ENCODE measurements at places on chromosomes 6 and 20.

DNA sequence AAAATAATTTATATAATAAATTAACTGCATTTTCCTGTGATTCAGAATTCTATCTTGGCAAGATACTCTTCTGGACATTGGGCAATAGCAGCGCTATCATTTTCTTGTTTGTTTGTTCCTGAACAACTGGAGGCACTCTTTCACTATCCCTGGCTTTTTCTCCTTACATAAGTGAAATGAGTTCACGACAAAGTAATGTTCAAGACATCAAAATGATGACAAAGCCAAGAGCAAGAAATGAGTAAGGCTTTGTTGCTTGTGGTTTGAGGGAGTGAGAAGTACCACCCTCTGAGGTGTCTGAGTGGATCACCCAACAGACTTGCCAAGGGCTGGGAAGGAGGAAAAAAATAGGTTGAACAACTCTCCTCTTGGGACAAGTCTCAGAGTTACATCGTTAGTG lies 466.6 kb upstream of the JAG1 start:
- DNase-seq: no peak

GRCh38 chr20:36644032-36644705 lies 1.8 kb downstream of the SLA2 start:
- DNase-seq: no peak

- DNase-seq: no peak
These were observed 207.6 kb downstream of the OGFRL1 start for GRCh38 chr6:71496018-71496721.

DNA sequence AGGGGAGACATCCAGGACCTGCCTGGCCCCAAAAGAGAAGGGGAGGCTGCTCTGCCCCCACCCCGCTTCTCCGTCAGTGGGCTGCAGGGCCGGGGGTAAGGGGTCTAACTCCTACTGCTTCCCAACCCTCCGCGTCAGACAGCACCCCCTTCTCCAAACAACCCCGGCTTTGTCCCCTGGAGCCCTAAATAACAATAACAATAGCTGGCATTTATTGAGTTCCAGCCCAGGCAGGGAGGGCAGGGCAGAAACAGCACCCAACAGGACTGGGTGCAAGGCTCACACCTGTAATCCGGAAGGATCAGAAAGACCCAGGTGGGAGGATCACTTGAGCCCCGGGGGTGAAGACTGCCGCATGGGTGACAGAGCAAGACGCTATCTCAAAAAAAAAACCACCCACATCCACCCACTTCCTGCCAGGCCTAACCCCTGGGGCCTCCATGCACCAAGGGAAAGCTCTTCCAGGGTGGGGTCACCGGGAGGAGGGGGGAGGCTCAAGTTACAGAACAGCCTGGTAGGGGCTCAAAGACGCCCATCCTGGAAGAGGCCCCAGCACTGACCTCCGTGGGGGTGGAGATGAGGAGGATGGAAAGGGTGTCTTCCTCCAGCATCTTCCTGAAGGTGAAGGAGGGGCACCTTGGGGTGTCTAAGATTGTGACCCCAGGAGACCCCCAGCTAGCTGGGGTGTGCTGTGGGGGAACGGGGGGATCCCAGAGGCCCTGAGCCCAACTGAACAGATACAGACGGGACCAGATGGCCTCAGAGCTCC lies 1.3 kb upstream of the FNDC11 start:
- no peak for DNase-seq

DNA sequence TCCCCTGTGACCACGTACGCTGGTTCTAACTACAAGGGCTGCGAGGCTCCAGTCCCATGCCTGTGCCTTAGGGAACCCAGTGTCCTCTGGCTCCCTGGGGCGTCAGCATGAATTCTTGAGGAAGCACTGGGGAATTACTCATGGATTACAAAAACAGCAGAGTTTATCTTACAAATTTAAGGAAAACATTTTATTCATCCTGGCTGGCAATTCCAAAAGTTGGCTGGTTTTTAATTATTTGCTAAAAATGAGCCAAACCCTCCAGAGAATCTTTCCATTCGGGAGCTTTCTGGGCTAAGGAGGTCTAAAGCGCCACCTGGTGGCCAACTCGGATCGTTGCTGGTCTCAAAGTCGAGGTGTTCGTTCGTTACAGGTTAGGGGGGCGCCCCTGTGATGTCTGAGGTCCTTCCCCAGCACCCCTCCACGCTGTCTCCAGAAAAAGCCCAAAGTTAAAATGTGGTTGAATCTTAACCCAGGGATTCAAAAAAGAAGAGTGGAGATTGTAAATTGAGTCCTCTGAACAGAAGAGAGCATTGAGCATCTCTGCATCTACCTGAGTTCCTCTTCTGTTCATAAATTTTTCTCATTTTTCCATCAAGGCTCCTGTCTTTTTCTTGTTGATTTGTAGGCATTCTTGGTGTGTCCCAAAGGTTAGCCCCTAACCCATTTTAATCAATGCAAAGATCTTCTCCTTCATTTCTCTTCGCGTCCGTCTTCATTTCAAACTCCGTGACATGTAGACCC lies 99.4 kb downstream of the BFSP1 start:
- DNase-seq: peak; percentile 45

DNA sequence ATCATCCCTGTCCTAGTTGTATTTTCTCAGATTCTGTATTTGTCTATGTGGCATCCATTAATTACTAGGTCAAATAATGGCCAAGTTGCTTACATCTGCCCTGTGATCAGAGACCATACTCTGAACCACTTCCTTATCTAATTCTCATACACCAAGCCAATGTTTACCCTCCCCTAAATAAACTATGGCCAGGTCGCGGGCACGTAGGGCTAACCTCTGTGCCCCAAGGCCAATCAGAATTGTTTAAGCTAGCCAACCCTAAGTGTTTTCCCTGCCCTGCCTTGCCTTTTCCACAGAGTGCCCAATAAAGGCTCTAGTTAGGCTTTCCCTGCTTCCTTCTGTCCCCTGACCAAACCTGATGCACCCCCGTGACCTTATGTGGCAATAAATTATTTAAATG lies 2.8 kb upstream of the CALHM4 start:
- no peak for DNase-seq

- no peak for DNase-seq
These were observed 18.2 kb downstream of the NOL7 start for GRCh38 chr6:13633343-13633742.

DNA sequence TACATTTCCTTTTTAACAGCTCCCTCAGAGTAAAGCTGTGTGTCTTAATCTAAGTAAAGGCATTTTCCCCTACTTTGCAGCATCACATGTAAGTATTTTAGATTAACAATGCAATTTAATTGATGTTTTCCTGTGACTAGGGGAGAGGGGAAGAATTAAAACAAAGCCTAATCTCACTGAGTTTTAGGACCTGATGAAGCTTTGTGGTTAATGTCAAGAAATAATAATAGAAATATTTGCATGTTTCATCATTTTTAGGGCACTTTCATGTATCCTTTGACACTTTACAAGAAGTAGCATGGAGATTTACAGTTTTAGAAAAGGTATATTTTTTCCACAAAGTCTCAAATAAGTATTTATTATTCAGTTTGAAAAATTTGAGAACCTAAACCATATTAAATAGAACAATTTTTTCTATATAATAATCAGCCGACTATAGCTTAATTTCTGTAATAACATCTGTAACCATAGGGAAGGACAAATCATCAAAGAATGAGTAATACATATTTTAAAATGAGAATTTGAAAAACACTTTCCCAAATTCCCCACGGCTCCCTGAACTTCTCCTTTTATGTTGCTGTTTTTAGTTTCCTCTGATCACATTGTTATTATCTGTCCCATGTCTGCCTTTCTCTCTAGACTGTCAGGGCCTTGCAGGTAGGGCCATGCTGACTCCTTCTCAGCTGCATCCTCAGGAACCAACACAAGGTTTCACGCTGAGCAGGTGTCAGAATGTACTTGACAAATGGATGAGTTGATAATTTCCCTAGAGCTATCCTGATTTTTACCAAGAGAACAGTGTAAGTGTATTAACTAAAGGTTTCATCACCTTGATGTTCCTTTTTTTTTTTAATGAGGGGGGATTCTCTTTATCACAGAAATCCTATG lies 338.1 kb downstream of the SYNE1 start:
- DNase-seq: peak; percentile 42

DNA sequence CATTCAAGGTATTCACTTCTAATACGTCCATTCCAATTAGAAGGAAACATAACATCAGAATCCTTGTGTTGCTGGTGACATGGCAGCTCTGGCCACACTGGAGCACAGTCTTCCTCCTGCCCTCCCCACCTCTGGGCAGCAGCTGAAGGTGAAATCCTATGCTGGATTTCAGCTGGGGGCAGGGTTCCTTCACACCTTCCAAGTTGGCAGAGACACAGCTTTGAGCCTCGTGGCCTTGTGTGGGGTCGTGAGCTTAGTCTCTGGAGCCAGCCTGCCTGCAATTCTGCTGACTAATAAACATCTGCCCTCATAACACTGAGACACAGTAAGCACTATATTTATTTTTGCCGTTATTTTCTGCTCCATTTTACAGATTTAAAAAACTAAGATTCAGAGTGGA lies 218.9 kb upstream of the RIN2 start:
- DNase-seq: no peak

DNA sequence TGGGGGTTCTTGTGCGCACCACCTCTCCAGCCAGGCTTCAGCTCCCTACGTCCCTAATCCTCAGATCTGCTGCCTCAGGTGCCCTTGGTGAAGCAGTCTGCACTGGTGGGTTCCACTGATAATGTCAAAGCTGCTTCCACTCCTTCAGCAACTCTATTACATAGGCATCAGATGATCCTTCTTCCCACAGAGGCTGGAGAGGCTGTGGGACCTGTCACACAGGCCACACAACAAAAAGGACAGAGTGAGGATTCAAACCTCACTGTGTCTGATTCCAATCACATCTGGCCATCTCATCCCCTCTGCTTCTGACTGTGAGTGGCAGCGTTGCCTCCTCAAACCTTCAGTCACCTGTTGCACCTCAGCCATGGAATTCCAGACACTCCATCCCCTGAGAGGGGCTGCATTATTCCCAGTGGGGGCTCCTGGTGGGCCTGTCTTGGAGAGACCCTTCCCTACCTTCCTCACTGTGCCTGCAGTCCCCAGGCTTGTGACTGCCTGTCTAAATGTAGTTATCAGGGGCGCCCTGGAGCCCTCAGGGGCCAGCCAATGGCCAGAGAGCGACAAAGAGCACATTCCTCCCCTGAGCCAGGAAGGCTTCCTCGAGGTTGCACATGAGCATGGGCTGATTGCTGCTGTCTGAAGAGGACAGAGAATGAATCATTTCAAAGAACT lies 211.4 kb upstream of the ECI2 start:
- peak; percentile 37 for DNase-seq

DNA sequence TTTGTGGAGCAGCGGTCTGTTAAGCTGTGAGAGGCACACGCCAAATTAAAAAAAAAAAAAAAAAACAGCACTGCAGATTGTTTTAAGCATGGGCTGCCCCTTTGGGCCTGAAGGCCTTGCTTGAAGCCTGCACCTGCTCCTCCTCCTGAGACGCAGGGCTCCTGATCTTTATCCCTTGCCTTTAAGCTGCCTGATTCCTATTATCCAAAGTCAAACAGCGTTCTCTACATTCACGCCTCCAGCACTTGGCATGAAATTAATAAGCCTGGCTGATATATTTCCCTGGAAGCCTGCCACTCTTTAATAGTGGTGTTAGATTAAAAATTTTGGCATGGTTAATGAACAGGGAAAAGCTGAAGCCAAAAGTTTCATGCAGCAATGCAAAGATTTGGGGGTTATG lies 163.9 kb downstream of the FAXC start:
- DNase-seq: no peak

- DNase-seq: no peak
These were observed 16.2 kb upstream of the IYD start for GRCh38 chr6:150352321-150353296.

GRCh38 chr6:107557698-107558097 lies 67.8 kb downstream of the SOBP start:
- no peak for DNase-seq

DNA sequence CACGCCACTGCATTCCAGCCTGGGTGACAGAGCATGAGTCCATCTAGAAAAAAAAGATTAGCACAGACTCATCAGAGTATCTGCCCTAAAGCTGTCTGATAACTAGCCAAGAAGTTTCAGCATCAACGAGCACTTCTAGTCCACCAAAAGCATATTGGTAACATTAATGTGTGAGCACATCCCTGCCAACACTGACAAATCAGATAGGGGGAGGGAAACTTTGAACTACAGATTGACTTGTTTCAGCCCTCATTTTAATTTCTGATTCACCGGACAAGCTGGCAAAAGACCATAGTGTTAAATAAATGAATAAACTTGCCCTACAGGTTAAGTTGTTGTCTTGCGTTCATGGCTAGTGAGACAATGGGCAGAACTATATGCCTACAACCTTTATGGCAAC lies 7.7 kb upstream of the SEC63 start:
- DNase-seq: no peak

DNA sequence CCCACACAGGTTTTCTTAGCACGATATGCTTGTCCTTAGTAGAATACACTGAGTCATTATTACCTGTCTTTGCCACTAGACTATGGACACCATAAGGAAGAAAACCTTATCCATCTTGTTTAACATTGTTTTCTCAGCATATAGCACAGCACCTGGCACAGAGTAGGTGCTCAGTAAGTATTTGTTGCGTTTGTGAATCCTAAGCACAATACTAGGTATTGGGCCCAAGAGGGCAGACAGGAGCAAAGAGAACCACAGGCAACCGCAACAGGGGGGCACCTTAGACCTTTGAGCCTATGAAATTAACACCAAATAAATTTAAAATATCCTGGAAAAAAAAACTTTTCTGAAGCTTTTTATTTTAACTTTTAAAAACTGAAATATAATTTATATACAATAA lies 3.7 kb upstream of the NCOA6 start:
- DNase-seq: peak; percentile 35

DNA sequence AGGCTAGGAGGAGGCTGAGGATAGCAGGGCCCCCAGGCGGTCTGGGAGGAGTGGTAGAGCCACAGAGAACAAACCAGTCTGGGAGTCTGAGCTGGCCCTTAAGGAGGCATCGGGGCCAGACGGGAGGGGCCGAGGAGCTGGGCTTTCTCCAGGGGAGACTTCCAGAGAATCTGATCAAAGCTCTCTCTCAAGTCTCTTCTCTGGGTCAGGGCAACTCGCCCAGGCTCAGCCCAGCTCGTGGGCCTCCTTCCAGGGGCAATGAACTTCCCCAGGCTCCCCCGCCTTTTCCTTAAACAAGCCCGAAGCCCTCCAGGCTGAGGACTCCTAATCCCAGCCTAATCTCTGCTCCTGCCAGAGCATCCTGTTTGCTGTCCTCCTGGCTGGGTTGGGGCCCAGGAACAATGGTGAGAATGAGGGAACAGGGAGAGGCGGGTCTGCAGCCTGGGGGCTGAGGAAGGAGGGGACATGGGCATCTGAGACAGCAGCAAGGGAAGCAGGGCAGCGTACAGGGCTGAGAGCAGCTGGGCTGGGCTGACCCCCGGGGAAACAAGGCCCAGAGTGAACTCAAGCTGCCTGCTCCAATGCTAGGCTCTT lies 173.6 kb downstream of the ANKRD60 start:
- DNase-seq: peak; percentile 92

DNA sequence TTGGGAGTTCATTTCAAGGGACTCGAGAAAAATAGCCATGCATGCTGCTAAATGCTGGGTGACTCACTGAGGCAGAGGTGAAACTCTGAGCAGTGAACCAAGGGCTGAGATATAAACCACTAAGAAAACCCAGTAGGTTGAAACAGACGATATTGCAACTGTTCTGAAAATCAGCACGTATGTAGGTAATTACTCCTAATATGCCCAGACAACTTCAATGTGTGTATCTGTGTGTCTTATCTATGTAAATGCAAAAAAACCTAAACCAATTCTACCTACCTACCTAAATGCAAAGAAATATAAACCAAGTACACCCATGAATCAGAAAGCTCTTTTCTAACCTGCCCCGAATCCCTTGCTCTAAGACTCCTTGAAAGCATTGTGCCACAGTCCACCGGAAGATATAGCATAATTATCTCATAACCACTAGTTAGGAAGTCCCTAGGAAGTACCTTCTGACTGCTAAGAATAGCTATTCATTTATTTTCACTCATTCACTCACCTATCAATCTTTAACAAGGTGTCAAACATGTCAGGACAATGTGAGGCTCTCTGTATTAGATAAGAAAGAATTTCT lies 458.7 kb upstream of the RUNX2 start:
- no peak for DNase-seq

All from mesendoderm (in vitro differentiated cells).